Pancreas (tissue), 10 donors: ENCODE measurements at places on chromosomes 5 and 9. TPM values are rescaled to one million over a fixed set of nuclear protein-coding genes. Genes with fewer than 3 reads are reported as not detected.

- no peaks in the 10 kb centered on the region for H3K27me3 ChIP-seq
- no peak for DNase-seq
- H3K4me1 ChIP-seq, result no peaks in the 10 kb centered on the region
- no peaks in the 10 kb centered on the region for H3K36me3 ChIP-seq
These were observed 28.7 kb downstream of the LCP2 start for GRCh38 chr5:170268884-170269283.

The DNAI1 gene
- 0.54 TPM for total RNA-seq

The GARIN3 gene
- total RNA-seq, result not detected

The TMEM215 gene
- total RNA-seq, result 0.09 TPM

The CDC20B gene
- total RNA-seq, result not detected

The RORB gene
- total RNA-seq, result 0.40 TPM

The MARVELD2 gene
- total RNA-seq, result 17.6 TPM

The JAKMIP2 gene
- total RNA-seq, result 0.76 TPM

The MARCOL gene
- total RNA-seq, result not detected

The PCDH1 gene
- total RNA-seq, result 30.7 TPM
